ENCODE measurements at places on chromosomes 4 and X.

- DNase-seq, result no peak
Measured at GRCh38 chr4:188414441-188414840, 275.2 kb downstream of the TRIML1 start.

- no peak for DNase-seq
Measured at GRCh38 chr4:4880492-4880891, 21.0 kb downstream of the MSX1 start.

GRCh38 chr4:165711436-165711835 is 161.6 kb upstream of the TLL1 start:
- DNase-seq, result no peak

DNA sequence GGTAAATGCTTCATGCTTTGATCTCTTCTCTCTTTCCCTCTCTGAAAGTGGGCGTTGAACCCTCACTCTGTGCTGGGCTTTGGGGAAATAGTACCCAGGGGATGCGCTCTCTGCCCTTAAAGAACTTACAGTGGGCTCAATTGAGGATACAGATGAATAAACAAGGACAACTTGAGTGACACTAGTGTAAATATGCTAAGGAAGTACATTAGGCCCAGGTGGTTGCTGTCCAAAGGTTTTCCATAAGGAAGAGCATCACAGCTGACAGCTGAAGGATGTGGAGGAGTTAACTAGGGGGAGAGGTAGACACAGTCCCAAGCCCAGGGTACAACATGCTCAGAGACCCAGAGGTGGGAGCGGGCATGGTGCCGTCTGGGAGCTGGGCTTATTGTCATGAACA is 49.4 kb downstream of the TENM3 start:
- DNase-seq, result no peak
